ENCODE measurements at places on chromosomes 5 and 9.
A peak's percentile ranks its signal among the peaks of the same experiment; 100 is the strongest.

- DNase-seq: no peak
Observed at GRCh38 chr5:58857609-58858008, 274.7 kb downstream of the RAB3C start.

- DNase-seq: peak; percentile 88
Observed at GRCh38 chr9:137236238-137236935, 4.7 kb upstream of the TUBB4B start.

- DNase-seq: no peak
Observed at GRCh38 chr5:174837919-174838902, 113.8 kb downstream of the MSX2 start.

DNA sequence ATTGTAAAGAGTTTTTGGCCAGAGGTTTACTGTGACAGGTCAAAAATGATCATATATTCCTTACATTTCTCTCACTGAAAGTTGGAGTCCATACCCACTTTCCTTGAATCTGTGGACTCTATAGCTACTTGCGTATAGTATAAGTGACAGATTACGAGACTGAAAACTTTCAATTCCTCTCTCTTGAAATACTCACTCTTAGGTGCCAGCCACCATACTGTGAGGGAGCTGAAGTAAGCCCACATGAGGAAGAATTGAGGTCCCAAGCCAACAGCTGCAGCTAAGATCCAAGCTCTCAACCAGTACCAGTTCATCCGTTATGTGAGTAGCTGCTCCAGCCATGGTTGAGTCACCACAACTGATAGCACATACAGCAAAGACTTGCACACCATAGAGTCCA lies 128.1 kb upstream of the FAM174A start:
- no peak for DNase-seq

GRCh38 chr5:14706615-14707021 lies 42.1 kb downstream of the OTULIN start:
- DNase-seq: no peak

GRCh38 chr5:74409166-74409706 lies 231.3 kb downstream of the ENC1 start:
- DNase-seq: no peak

GRCh38 chr5:31531543-31531887 lies 378 bp downstream of the DROSHA start:
- DNase-seq: no peak

GRCh38 chr5:13143630-13144029 lies 800.9 kb downstream of the DNAH5 start:
- DNase-seq: no peak

- DNase-seq: no peak
Observed at GRCh38 chr9:89477384-89477783, 20.5 kb downstream of the SEMA4D start.

DNA sequence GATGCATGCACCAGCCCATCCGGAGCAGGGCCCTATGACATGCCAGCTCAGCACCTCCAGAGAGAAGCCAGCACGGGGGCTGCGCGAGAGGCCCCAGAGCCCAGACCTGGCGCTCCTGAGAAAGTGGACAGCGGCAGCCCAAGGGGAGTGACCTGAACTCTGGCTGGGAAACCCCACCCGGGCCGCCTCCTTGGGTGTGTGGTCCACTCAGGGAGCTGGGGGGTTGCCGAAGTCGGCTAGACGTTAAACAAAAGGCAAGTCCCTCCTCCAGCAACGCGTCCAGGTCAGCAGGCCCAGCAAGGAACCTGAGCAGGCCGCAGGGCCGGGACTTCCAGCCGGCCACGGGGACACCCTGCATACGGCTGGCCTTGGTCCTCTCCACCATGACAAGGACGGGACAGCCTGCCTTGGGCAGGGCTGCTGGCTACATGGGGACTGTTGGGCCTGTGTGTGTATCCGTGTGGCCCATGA lies 35.7 kb downstream of the NACC2 start:
- no peak for DNase-seq

DNA sequence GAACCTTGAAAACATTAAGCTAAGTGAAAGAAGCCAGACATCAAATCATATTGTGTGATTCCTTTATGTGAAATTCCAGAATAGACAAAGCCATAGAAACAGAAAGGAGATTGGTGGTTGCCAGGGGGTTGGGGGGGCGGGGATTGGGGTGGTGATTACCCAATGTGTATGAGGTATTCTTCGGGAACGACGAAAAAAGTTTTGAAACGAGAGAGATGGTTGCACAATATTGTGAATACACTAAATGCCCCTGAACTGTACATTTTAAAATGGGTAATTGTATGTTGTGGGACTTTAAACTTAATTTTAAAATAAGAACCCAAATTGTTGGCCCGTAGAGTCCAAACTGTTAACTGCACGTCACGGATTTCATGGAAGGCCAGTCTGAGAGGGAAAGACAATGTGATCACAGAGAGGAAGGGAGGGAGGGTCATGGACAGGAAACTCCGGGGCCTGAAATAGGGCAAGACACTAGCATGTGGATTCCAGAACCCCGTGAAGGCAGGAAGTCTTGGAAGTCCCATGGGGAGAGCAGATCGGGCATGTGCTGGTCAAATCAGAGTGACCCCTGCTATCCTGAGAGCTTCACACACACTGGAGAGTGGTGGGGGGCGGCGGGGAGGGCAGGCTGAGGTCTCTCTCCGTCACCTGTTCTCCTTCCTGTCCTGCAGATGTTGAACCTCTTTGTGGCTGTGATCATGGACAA lies 218.4 kb downstream of the CACNA1B start:
- DNase-seq: no peak

- no peak for DNase-seq
Observed at GRCh38 chr5:36153726-36154125, 1.8 kb downstream of the SKP2 start.

DNA sequence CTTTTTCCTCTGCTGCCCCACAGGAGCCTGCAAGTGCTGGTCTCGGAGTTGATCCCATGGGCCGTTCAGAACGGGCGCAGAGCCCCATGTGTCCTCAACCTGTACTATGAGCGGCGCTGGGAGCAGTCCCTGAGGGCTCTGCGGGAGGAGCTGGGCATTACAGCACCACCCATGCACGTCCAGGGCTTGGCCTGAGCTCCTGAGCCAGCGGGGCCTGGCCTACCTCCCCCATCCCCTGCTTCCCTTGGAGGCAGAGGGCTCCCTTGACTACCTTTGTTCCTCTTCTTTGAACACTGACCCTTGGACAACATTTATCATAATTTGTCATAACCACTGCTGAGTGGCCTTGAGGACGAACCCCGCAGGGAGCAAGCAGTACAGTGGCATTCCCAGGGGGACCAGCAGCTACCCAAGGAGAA lies 6.9 kb upstream of the SLC27A4 start:
- DNase-seq: no peak

- DNase-seq: no peak
Observed at GRCh38 chr5:176648474-176649194, 1.4 kb downstream of the TSPAN17 start.

DNA sequence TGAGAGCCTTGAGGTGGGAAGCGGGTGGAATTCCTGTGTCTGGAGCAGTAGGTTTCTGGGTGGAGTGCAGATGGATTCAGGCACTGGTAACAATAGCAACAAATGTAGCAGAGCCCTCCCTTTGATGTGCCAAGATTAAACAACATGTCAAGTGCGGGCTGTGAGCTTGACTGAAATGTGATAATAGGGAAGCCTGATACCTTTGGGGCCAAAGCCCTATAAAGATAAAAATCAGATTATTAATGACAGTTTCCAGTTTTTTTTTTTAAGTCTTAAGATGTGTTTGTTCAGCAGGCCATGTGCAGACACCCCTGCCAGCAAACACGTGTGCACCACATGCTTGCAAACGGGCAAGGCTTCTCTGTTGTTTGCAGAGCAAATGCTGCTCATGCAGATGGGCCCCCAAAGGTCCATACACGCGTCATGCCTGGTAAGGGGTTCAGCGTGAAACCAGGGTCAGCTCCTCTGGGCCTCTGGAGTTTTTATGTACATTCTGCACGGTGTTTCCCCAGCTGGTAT lies 193.2 kb downstream of the GADD45G start:
- DNase-seq: no peak
